M059J (cell line): ENCODE measurements at places on chromosomes 6 and 20.

DNA sequence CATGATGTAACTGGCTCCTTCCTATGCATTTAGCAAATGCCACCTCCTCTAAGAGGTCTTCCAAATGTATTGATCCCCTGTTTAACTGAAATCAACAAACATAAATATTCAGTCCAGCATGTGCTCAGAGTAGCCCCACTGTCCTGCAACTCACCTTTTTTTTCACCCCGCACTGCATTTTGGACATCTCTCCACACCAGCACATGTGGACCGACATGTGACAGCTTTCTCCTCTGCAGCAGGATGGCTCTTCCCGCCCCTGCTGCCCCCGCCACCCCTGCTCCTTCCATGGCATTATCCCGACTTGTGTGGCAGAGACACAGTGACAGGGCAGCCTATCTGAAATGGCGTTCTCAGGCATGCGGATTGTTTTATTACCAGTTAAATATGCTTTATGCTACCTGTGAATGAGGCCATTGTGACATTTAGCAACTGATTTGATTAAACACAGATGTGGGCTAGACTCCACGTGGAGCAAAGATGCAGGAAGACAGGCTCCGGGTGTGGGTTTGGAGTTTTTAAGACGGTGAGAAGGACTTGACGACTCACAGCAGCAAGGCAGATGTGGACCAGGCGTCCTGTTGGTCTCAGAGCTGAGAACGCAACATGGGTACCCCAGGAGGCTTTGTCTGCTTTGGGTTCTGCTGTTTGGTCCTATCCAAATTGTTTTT, 161.2 kb downstream of the EYA2 start:
- DNase-seq = no peak

- no peak for DNase-seq
Observed at GRCh38 chr20:47054945-47055344, 160.3 kb downstream of the EYA2 start.

DNA sequence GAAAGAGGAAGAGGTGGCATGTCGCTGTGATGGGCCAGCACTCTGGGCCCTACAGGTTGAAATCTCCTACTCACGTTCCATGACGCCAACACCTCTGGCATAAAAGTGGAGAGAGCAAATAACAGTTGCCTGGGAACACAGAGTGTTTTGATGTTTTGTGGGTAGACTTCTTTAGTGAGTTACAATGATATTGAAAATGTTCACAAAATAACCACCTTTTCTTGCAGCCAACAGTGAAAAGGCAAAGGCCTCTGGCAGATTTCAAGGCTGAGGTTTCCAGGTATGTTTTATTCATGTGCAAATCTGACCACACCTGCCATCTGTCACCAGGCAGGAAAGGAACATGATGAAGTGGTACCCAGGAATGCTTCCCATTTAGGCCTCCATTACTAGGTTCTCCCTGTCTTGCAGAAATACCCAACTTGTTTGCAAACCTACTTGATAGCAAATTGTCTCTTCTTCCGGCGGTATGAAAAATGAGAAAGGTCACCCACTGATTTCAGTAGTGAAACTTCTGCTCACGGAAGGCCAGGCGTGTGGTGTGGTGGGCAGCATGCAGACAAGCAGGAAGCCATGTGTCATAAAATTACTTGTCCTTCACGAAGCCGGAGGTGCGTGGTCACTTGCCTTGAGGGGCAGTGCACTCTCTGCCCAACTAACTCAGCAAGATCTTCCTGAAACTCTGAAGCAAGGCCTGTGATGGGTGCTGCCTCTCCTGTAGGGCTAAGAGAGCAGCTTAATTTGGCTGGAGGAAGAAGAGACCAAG, 299.1 kb upstream of the PRDM1 start:
- no peak for DNase-seq

DNA sequence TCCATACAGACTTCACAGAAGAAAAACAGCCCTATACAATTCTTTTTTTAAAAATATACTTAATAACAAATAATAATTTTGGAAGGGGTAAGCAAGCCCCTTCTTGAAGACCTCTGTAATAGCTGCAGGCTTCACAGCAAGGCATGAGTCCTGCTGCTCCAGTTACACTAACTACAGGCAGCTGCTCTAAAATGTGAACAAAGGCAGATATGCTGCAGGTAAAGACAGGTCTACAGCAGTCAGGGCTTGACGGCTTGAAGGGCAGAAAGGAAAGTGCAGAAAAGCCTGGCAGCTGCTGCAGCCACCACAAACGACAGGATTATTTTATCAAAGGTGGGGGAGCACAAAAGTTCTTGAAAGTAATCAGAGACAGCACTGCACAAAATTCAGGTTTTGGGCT, 11.3 kb downstream of the FAXC start:
- no peak for DNase-seq

DNA sequence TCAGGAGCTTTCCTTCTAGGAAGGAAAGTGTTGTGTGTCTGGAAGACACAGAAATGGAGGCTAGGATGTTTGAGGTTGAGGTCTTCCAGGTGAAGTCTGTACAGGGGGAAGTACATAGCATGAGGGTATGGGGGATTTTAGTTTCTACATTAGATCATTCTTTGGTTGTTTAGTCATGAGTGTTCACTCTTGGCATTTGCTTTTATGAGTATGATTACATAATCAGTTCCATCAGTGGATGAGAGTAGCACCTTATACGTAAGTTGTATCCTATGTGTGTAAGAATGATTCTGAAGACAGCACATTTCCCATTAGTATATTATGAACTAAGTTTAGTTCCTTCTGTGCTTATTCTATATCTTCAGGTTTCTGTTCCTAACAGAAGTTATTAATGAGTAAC, 1.9 kb downstream of the CDYL start:
- peak; percentile 37 for DNase-seq

GRCh38 chr6:57207141-57207540, 15.0 kb downstream of the RAB23 start:
- peak; percentile 83 for DNase-seq

GRCh38 chr6:145531822-145532221, 203.5 kb downstream of the EPM2A start:
- DNase-seq = no peak

DNA sequence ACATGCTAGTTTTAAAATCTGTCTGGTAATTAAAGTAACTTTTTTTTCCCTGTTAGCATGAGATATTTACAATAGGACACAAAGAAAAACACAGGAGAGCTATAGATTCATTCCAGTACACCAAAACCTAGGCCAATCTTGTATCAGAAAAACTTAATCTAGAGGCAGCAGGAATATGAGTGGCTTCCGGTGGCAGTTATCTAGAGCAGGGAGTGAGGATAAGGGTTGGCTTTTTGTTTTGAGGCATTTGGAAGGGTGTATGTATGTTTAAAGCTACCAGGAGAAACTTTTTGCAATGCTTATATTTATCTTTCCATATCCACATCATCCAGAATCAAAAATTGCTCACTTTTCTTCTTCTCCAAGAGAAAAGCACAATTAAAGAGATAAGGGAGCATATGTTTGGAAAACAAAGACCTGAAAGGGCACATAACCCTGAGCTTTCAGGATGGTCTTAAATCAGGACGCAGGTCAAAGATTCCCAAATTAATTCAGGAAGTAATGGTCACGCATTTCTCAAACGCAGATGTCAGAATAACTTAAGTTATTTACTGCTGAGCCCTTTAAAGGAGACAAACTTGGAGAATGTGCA, 13.1 kb downstream of the TFAP2A start:
- DNase-seq = no peak

DNA sequence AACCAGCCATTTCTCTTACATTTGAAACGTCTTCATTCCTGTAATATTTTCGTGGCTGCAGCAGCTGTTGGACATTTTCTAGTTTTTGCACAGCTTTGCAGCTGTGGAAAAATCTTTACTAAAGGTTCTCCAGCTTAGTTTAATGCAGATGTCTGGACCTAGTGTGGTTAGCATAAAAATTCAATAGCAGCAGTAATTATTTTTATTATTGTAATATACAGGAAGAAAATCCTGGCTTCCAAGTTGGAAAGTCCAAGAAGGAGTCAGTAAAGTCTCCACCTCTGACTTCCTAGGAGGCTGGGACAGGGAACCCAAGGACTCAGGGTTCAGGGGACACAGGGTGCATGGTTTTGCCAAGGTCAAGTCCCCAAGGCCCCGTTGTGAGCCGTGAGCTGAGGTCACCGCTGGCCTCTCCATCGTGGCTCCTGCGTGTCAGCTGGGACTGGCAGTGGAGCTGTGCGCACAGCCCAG, 230.6 kb downstream of the FNDC1 start:
- DNase-seq = no peak

GRCh38 chr20:18983796-18984195, 170.2 kb downstream of the SCP2D1 start:
- DNase-seq = no peak

DNA sequence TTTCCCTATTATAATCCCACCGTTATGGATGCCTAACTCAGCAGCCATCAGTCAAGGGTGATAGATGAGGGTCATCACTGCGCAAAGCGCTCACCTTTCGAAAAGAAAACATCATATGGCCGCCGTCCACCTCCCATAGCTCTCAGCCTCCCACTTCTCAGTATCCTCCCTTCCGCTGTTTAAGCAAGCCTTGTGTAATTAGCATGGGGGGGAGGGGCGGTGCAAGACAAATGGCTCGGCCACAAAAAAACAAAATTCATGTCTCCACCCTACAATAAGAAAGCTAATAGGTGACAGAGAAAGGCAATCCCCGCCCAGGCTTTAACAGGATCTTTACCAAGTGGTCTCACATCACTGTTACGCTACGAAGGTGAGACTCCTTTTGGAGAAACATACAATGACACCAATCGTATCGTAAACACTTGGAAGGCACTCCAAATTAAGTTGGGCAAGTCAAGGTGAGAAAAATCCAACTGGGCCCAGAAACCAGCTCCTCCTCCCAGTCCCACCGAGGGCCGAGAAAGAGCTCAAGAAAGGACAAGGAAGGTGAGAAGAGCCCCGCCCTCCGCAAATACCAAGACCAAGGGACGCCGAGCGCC, 645 bp downstream of the DDX39B start:
- DNase-seq = peak; percentile 66

DNA sequence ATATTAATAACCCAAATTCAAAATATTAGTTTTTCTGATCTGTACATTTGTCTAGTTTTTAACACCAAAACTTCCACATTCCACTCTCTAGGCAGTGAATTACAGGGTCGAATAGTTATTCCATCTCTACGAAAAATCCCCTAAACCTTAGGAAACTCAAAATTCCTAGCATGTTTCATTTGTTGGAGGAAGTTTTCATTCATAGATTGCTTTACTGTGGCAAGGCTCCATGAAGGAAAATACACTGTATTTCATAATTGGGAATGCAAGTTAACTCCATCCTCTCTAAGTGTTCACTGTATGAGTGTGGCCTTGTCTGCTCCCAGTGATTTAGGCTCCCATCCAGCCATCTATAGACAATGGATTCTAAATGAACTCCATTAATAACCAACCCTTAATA, 296.1 kb downstream of the TENT5A start:
- DNase-seq = no peak

GRCh38 chr6:112193117-112193516, 61.2 kb downstream of the LAMA4 start:
- DNase-seq = no peak

DNA sequence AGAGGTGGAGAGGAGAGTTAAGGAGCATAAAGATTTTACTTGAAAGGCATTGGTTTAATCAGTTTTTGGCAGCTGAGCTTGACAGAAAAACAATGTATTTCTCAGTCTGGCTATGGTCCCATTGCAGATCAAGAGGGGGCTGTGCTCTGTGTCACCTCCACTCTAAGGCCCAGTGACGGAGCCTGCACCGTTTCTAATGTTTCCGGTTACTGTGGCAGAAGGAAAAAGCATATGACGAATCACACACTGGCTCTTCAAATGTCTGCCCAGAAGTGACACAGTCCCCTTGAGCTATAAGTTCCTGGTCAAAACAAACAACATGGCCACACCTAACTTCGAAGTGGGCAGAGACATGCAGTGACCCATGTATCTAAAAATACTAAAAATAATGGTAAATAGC, 372.0 kb downstream of the PLCB1 start:
- DNase-seq = no peak

DNA sequence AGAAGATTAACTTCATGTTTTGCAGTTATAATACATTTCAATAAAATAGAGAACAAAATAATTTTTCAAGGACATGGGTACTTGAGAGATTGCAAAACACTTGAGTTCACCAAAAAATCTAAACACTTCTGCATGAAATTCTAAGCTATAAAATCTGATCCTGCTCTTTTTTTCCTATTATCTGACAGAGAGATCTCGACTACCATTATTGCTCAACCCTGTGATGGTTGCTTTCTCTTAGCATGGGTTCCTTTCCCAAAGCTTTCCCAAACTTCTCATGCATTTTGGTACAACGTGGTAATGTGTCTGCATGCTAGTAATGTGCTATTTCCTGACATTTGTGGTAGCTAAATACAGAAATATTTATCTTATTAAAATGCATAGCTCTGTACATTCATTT, 1243.1 kb upstream of the ADGRB3 start:
- DNase-seq = no peak

- DNase-seq = no peak
Observed at GRCh38 chr20:62621251-62622110, 20.8 kb upstream of the SLCO4A1 start.

- no peak for DNase-seq
Observed at GRCh38 chr20:62285722-62286121, 17.1 kb upstream of the ADRM1 start.

GRCh38 chr6:39520411-39520810, 197.9 kb upstream of the KCNK16 start:
- no peak for DNase-seq

DNA sequence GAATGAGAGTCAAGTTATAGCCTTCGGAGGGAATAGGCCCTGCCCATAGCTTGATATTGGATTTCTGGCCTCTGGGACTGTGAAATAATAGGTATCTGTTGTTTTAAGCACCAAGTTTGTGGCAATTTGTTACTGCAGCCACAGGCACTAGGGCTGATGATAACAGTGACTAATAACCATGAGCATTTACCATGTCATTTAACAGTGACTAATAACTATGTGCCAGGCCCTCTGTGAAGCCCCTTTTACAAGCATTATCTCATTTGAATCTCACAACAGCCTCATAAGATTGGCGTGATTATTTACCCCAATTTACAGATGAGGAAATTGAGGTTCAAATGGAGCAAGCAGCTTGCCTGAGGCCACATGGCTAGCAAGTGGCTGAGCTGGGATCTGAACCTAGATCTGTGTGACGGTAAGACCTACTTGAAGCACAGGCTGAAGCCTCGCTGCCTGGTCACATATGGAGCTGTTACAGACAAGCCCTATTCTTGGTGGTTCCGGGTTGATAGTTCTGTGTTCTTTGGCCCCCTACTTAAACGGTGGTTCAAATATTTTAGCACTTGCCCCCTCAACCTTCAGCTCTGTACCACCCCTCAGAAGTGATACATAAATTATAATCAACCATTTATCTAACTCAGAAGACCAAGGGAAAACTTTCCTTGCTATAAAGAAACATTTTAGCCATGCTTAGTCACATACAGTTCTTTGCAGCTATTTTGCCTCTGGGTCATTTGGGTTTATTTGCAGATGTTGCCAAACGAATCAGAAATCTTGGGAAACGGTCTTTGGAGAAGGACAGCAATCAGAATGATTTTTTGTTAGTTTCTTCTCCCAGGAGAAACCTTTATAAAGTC, 98.3 kb downstream of the ELOVL5 start:
- peak; percentile 94 for DNase-seq
